Neuronal stem cell (in vitro differentiated cells): ENCODE measurements at places on chromosomes 5 and 9.

DNA sequence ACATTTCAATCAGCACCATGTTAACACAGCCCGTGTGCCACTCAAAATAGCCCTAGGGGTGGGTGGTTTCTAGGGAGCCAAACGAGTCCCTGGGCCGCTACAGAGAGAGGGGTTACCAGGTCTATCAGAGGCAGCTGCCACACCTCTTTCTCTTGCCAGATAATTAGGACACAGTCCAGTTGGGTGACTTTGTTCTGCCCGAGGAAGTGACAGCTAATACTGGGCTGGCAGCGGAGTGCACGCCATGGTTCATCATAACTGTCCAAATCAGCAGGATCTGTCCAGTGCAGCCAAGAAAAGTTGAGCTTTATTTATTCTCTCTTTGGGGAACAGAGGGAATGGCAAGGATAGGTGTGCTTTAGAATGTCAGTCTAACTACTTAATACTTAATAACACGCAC, 583.8 kb downstream of the BRINP1 start:
- H3K27me3 ChIP-seq = no peaks in the 10 kb centered on the region
- H3K27ac ChIP-seq = no peak overlapping the region
- no peak for DNase-seq
- H3K4me3 ChIP-seq = no peak overlapping the region
- H3K36me3 ChIP-seq = no peaks in the 10 kb centered on the region

- no peak for DNase-seq
- no peak overlapping the region for H3K4me3 ChIP-seq
- no peaks in the 10 kb centered on the region for H3K27me3 ChIP-seq
- no peaks in the 10 kb centered on the region for H3K4me1 ChIP-seq
Measured at GRCh38 chr5:53991942-53992341, 318.4 kb downstream of the ARL15 start.

DNA sequence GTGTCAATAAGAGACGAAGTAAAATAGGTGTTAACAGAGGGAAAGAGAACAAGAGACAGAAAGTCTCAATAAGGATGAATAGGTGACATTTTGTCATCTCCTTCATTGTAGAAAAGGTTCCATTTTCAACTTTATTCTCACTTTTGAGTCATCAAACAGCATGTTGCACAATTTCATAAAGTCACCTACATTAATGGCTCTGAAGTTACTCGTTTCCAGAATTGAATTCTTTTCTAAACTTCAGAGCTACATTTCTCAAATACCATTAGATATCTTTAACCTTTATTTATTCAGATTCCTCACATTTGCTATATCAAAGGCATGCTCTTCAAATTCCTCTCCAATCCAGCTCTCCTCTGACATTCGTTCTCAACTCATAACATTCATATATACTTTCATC, 13.1 kb downstream of the ADAMTS6 start:
- no peaks in the 10 kb centered on the region for H3K36me3 ChIP-seq
- no peaks in the 10 kb centered on the region for H3K4me1 ChIP-seq
- H3K27me3 ChIP-seq = no peaks in the 10 kb centered on the region
- no peak overlapping the region for H3K4me3 ChIP-seq
- H3K27ac ChIP-seq = no peak overlapping the region

GRCh38 chr9:11794984-11795383, 898.2 kb upstream of the TYRP1 start:
- no peaks in the 10 kb centered on the region for H3K27me3 ChIP-seq
- no peak for DNase-seq
- no peak overlapping the region for H3K27ac ChIP-seq
- no peaks in the 10 kb centered on the region for H3K4me1 ChIP-seq
- no peaks in the 10 kb centered on the region for H3K36me3 ChIP-seq
- no peak overlapping the region for H3K4me3 ChIP-seq

GRCh38 chr5:178119915-178120606, 6.7 kb downstream of the N4BP3 start:
- peaks cover 28% of the 10 kb centered on the region for H3K36me3 ChIP-seq
- no peak overlapping the region for H3K4me3 ChIP-seq
- H3K27ac ChIP-seq = no peak overlapping the region

DNA sequence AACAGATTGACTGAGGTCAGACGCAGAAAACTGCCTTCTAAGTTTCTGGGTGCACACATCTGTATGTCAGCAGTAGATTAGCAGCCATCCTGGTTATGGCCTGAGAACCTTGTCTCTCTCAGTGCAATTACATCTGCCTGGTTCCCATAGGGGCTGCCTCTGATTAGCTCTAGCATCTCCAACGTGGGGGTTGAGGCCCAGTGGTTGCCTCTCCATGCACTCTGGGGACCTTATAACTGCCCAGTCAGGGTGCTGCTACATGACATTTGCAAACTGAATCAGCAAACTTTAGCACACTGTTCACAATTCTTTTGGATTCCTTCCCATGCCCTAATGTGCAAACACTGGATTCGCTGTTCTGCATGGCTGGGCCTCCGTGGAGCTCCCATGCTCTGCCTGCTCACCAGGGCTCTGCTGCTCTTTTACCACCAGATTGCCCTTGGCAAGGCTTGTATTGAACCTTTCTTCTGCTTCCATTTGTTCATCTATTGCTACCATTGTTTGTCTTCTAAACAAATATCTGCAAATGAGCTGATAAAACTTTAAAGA, 36.2 kb downstream of the SNX18 start:
- no peaks in the 10 kb centered on the region for H3K4me1 ChIP-seq
- DNase-seq = no peak
- H3K4me3 ChIP-seq = no peak overlapping the region
- no peak overlapping the region for H3K27ac ChIP-seq
- no peaks in the 10 kb centered on the region for H3K36me3 ChIP-seq

- no peaks in the 10 kb centered on the region for H3K36me3 ChIP-seq
- H3K4me1 ChIP-seq = no peaks in the 10 kb centered on the region
- no peaks in the 10 kb centered on the region for H3K27me3 ChIP-seq
- no peak overlapping the region for H3K27ac ChIP-seq
Measured at GRCh38 chr9:31355159-31355882, 1029.1 kb upstream of the ACO1 start.

DNA sequence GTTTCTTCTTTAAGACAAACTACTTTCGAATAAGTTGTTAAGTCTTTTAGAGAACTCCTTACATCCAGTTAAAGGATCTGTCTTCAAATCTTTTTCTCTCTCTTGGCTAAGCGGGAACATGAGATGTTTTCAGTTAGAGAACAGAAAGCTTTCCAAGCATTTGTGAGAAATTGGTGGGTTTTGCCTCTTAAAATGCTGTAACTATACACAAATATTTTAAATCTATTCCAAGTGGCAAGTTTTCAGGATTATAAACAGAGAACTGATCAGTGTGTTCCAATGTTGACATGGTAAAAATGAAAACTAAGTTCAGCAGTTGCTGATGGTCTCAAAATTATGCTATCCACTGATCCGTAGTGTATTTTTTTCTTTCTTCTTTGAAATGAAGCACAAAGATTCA, 100.4 kb downstream of the EBF1 start:
- DNase-seq = no peak
- H3K27me3 ChIP-seq = no peaks in the 10 kb centered on the region
- no peak overlapping the region for H3K4me3 ChIP-seq
- H3K36me3 ChIP-seq = no peaks in the 10 kb centered on the region

- H3K27ac ChIP-seq = no peak overlapping the region
- no peak for DNase-seq
- H3K4me3 ChIP-seq = no peak overlapping the region
- H3K4me1 ChIP-seq = peaks cover 12% of the 10 kb centered on the region
- peaks cover 10% of the 10 kb centered on the region for H3K27me3 ChIP-seq
- H3K36me3 ChIP-seq = no peaks in the 10 kb centered on the region
Measured at GRCh38 chr9:131012396-131012917, 3.5 kb downstream of the LAMC3 start.

DNA sequence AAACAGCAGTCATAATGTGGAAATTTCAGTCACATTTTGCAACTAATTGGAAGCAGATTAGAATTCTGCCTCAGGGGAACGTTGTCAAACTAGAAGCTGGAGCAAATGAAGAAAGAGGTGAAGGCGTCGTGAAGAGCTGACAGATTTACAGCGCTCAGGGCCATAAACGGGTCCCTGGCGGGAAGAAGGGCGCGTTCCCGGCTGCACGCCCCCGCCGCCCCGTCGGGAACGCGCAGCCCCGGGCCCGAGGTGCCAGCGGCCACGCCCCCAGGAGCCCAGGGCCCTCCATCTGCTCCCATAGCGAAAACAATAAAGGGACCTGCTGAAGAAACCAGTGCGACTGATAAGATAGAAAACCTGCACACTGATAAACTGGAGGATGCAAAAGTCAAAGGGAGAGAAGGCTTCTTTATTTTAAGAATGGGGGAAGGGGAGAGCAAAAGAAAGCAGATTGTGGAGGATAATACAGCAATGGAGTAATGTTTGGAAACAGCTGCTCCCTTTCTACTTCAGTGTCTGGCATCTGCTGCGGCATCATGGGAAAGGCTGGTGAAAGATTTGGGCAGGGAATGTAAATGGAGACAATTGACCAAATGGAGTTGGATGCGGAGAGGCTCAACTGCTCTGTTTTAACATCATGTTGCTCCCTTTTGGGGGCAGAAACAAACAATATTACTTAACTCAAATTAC, 11.1 kb downstream of the ZNF608 start:
- H3K4me3 ChIP-seq = no peak overlapping the region
- H3K4me1 ChIP-seq = peaks cover 21% of the 10 kb centered on the region
- H3K36me3 ChIP-seq = no peaks in the 10 kb centered on the region
- no peaks in the 10 kb centered on the region for H3K27me3 ChIP-seq

DNA sequence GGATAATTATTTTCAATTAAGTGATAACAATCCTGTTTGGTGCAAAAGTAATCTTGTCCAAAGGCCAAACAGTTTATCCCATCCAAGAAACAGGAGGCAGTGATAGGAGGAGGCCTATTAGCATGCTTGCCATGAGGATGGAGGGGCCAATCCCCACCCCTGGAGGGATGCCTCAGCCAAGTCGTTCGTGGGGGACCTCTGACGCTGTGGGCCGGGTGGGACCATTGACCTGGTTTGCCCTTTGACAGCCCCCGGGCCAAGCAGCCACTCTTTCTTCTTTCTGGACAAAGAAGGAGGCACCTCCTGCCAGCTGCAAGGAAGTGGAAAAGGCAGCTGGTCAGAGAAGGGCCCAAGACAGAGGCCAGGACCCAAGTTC, 39.5 kb upstream of the GRHPR start:
- peaks cover 8% of the 10 kb centered on the region for H3K4me1 ChIP-seq
- H3K36me3 ChIP-seq = no peaks in the 10 kb centered on the region
- DNase-seq = no peak

- no peaks in the 10 kb centered on the region for H3K27me3 ChIP-seq
- H3K36me3 ChIP-seq = peaks cover 10% of the 10 kb centered on the region
- H3K4me3 ChIP-seq = no peak overlapping the region
- peaks cover 14% of the 10 kb centered on the region for H3K4me1 ChIP-seq
- DNase-seq = no peak
- H3K27ac ChIP-seq = no peak overlapping the region
Measured at GRCh38 chr9:92611621-92612285, 58.2 kb downstream of the IPPK start.

GRCh38 chr9:92100237-92100911, 14.8 kb downstream of the SPTLC1 start:
- H3K4me3 ChIP-seq = no peak overlapping the region
- DNase-seq = no peak
- peaks cover 2% of the 10 kb centered on the region for H3K36me3 ChIP-seq
- H3K27me3 ChIP-seq = no peaks in the 10 kb centered on the region

- peaks cover 8% of the 10 kb centered on the region for H3K4me1 ChIP-seq
- no peak for DNase-seq
- H3K36me3 ChIP-seq = no peaks in the 10 kb centered on the region
- no peak overlapping the region for H3K27ac ChIP-seq
- H3K27me3 ChIP-seq = no peaks in the 10 kb centered on the region
- no peak overlapping the region for H3K4me3 ChIP-seq
Measured at GRCh38 chr9:121596515-121596914, 54.9 kb upstream of the DAB2IP start.

DNA sequence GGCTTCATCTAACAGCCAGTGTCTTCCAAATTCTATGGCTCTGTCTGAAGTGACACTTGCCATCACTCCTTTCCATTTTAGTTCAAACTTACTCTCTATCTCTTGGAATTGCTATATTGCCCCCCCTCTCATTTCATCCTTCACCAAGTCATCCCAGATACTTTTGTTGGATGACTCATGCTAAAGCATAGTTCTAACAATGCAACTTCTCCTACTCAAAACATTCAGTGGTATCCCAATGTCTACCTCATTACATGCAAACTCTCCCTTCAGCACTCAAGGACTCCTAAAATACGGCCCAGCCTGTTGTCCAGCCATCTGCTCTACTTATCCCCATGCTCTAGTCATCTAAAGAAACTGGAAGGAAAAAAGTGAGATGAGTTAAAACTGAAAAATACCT, 171.6 kb downstream of the RASEF start:
- no peak for DNase-seq
- no peaks in the 10 kb centered on the region for H3K27me3 ChIP-seq
- H3K27ac ChIP-seq = no peak overlapping the region
- no peak overlapping the region for H3K4me3 ChIP-seq
- no peaks in the 10 kb centered on the region for H3K36me3 ChIP-seq
- peaks cover 3% of the 10 kb centered on the region for H3K4me1 ChIP-seq

DNA sequence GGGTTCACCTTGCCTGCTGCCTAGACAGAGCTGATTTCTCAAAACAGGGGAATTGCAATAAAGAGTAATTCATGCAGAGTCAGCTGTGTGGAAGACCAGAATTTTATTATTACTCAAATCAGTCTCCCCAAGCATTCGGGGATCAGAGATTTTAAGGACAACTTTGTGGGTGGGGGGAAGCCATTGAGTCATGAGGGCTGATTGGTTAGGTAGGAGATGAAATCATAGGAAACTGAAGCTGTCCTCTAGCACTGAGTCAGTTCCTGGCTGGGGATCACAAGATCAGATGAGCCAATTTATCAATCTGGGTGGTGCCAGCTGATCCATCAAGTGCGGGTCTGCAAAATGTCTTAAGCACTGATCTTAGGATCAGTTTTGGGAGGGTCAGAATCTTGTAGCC, 159.1 kb upstream of the MAP1B start:
- H3K4me3 ChIP-seq = no peak overlapping the region
- no peak for DNase-seq
- H3K4me1 ChIP-seq = peaks cover 10% of the 10 kb centered on the region
- no peak overlapping the region for H3K27ac ChIP-seq
- H3K27me3 ChIP-seq = no peaks in the 10 kb centered on the region
- no peaks in the 10 kb centered on the region for H3K36me3 ChIP-seq

- no peaks in the 10 kb centered on the region for H3K27me3 ChIP-seq
- DNase-seq = no peak
- H3K36me3 ChIP-seq = peaks cover 63% of the 10 kb centered on the region
- peaks cover 8% of the 10 kb centered on the region for H3K4me1 ChIP-seq
Measured at GRCh38 chr9:94169968-94170367, 85.7 kb downstream of the PTPDC1 start.

DNA sequence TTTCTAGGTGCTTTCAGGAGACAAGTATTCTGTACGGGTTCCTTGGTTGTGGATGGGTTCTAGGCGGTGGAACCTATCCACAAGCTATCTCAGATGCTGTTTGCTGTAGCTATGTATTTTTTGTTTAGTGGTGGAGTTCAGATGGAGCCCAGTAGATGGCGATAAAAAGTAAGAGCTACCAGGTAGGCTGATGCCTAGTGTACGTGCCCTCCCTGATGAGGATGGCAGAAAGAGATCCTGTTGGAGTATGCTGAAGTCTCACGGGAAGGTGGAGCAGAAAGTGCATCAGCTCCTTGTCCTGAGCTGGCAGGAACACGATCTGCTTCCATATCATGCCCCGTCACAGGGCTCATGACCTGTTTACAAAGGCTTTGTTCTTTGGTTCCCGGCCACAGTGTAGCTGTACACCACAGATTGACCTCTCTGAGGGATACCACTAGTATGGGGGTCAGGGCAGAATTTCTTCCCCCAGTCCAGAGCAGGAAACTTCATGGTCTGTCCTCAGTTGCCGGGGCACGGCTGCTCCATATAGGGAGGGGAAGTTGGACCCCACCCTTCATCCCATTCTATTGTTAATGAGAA, 12.6 kb upstream of the UGT3A2 start:
- no peak overlapping the region for H3K27ac ChIP-seq
- H3K4me1 ChIP-seq = no peaks in the 10 kb centered on the region
- peak; percentile 33 for DNase-seq
- H3K36me3 ChIP-seq = no peaks in the 10 kb centered on the region
